ENCODE measurements at places on chromosomes 11 and 22. TPM values are rescaled to one million over a fixed set of nuclear protein-coding genes. Genes with fewer than 3 reads are reported as not detected.

GRCh38 chr11:65524014-65524740, 706 bp upstream of the SCYL1 start:
- H3K4me1 ChIP-seq = peaks cover 54% of the 10 kb centered on the region
- H3K27me3 ChIP-seq = no peaks in the 10 kb centered on the region
- peak overlapping the region; percentile 84 for H3K27ac ChIP-seq
- peaks cover 14% of the 10 kb centered on the region for H3K36me3 ChIP-seq

- no peaks in the 10 kb centered on the region for H3K27me3 ChIP-seq
- no peaks in the 10 kb centered on the region for H3K36me3 ChIP-seq
- H3K4me1 ChIP-seq = peaks cover 6% of the 10 kb centered on the region
- no peak for DNase-seq
- no peak overlapping the region for H3K27ac ChIP-seq
- H3K4me3 ChIP-seq = no peak overlapping the region
These were observed 12.9 kb downstream of the ARHGEF17 start for GRCh38 chr11:73320763-73321603.

GRCh38 chr11:71305041-71305440, 52.7 kb upstream of the SHANK2 start:
- H3K27ac ChIP-seq = no peak overlapping the region
- H3K36me3 ChIP-seq = no peaks in the 10 kb centered on the region
- no peak overlapping the region for H3K4me3 ChIP-seq

GRCh38 chr11:71194710-71195109, 57.7 kb downstream of the SHANK2 start:
- peaks cover 2% of the 10 kb centered on the region for H3K27me3 ChIP-seq
- no peaks in the 10 kb centered on the region for H3K4me1 ChIP-seq
- DNase-seq = no peak
- H3K27ac ChIP-seq = no peak overlapping the region
- H3K36me3 ChIP-seq = no peaks in the 10 kb centered on the region

- no peak for DNase-seq
- no peaks in the 10 kb centered on the region for H3K36me3 ChIP-seq
- H3K27ac ChIP-seq = no peak overlapping the region
- H3K4me1 ChIP-seq = no peaks in the 10 kb centered on the region
- H3K27me3 ChIP-seq = no peaks in the 10 kb centered on the region
These were observed 1491.9 kb downstream of the FAM181B start for GRCh38 chr11:81241672-81242275.

DNA sequence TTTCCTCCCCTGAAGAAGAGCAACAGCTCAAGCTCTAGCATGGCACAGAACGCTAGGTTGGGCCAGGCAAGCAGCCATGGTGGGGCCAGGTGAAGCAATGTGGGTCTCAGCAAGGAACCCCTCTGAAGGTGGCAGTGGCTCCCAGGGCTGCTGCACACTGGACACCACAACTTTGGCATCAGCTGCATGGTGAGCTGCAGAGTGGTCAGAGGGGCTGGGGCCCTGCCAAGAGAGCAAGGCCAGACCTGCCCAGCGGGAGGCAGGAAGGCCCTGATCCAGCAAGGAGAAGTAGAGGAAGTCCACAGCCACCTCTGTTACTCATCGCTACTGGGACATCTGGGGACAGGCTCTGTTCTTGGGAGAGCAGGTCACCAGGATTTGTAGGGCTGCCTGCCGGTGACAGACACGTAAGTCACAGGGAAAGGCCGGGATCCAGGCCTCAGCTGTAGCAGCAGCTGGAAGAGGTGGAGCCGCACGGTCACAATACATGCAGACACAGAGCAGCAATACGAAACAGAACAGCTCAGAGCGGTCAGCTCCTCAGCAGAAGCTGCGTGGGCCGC, 12.4 kb downstream of the CYB561A3 start:
- H3K27me3 ChIP-seq = no peaks in the 10 kb centered on the region
- no peak for DNase-seq
- H3K4me3 ChIP-seq = no peak overlapping the region
- no peaks in the 10 kb centered on the region for H3K4me1 ChIP-seq
- H3K27ac ChIP-seq = no peak overlapping the region

GRCh38 chr11:22460181-22460580, 122.0 kb downstream of the SLC17A6 start:
- no peak overlapping the region for H3K27ac ChIP-seq
- no peaks in the 10 kb centered on the region for H3K36me3 ChIP-seq
- no peak for DNase-seq
- H3K4me3 ChIP-seq = no peak overlapping the region
- peaks cover 4% of the 10 kb centered on the region for H3K27me3 ChIP-seq
- H3K4me1 ChIP-seq = no peaks in the 10 kb centered on the region

DNA sequence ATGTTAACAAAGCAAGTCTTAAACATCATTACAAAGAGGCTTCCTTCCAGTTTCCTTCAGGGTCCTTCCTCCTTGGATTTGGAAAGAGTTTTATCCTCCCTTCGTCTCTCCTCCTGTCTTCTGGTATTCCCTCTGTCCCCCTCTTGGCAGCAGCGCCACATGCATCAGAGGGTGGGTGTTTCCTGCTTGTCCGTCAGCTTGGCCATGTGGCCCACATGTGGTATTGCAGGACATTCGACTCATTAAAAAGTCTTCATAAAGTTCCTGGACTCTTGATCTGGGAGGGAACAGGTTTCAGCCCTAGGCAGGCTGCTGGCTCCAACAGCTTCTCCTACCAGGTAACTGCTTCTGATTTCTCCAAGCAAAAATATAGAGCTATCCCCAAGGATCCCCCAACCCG, 189.8 kb downstream of the CSNK2A3 start:
- no peak overlapping the region for H3K27ac ChIP-seq
- no peak for DNase-seq
- peaks cover 2% of the 10 kb centered on the region for H3K27me3 ChIP-seq
- H3K4me1 ChIP-seq = no peaks in the 10 kb centered on the region
- H3K36me3 ChIP-seq = no peaks in the 10 kb centered on the region

DNA sequence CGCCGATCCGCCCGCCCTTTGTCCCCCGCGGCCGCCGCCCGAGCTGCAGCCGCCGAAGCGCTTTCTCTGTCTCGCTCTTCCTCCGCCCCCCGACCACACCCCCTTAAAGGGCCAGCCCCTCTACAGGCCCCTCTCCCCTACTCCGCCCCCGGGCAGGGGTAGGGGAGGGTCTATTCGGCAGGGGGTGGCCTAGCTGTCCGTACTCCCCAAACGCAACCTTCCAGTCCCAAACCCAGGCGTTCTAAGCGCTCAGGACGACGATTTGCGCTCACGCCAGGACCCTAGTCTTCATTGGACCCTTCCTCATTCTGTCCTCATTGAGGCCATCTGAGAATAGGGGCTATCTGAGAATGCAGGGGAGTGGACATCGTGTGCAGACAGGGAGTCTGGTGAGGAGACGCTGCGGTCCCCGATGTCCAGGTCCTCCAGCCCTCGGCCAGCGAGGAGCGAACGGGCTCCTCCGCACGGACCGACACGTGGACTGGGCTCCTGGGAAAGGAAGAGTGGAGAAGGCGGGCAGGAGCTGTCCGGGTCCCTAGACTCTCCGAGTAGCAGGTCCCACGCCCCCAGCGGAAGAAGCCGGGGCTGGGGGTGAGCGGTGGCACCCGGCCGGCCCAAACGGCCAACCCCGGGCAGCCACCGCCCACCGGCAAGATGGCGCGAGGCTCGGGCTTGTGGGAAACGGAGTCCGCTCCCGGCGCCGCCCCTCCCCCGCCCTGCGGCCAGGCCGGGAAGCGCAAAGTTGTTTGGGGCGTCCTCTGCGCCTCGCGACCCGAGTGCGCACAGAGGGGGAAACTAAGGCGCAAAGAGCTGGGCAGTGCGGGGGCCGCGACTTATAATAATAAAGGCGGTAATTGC, at the start of gene PPP1R14B:
Gene PPP1R14B, minus strand, starts transcription at position 73 of the 858 bp plus-strand sequence. CDS start 270 bp downstream, outside the sequence.
- H3K4me3 ChIP-seq = peak within 1 kb of the TSS; percentile 91
- no peaks in the 10 kb centered on the region for H3K27me3 ChIP-seq
- H3K36me3 ChIP-seq = peaks cover 10% of the 10 kb centered on the region
- peak; percentile 88 for DNase-seq
- H3K27ac ChIP-seq = peak within 1 kb of the TSS; percentile 90

- no peak overlapping the region for H3K27ac ChIP-seq
- H3K36me3 ChIP-seq = no peaks in the 10 kb centered on the region
- H3K4me1 ChIP-seq = no peaks in the 10 kb centered on the region
- DNase-seq = no peak
These were observed 1.6 kb downstream of the OR10A2 start for GRCh38 chr11:6864438-6864837.

DNA sequence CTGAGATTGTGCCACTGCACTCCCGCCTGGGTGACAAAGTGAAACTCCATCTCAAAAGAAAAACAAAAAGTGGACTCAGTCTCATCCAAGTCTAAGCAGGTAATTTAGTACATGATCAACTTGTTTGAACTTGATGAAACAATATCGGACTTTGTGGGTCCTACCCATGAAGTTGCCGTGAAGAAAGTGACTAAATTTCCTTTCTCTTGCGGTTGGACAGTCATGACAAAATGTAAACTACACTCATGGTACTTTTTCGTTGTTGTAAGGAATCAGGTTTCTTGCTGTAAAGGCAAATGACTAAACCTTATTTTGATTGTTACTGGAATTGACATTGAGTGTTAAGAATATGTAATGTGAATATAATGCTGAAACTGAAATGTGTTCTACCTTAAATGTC, 164.5 kb upstream of the PLET1 start:
- H3K36me3 ChIP-seq = no peaks in the 10 kb centered on the region
- no peak overlapping the region for H3K4me3 ChIP-seq
- no peaks in the 10 kb centered on the region for H3K27me3 ChIP-seq
- no peak for DNase-seq

- H3K36me3 ChIP-seq = no peaks in the 10 kb centered on the region
- H3K4me1 ChIP-seq = no peaks in the 10 kb centered on the region
- H3K27ac ChIP-seq = no peak overlapping the region
- H3K4me3 ChIP-seq = no peak overlapping the region
- DNase-seq = no peak
- H3K27me3 ChIP-seq = peaks cover 11% of the 10 kb centered on the region
These were observed 28.4 kb upstream of the RFPL3 start for GRCh38 chr22:32329202-32329645.

DNA sequence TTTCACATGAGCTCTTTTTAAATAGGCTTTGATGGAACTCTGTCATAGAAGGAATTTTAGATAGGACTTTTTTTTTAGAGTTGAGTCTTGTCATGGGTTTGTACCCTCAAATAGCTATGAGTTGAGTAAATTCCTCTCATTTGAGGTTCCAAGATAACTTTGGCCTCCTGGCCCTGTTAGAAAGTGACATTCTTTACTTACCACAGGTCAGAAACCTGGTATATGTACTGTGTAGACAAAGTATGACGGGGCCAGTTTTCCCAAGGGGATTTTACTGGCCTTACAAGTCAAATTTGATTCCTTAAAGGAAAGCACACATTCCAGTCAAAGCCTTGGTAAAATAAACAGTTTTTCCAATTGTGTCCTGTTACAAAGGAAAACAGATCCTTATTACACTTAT, 729.3 kb upstream of the LUZP2 start:
- H3K4me3 ChIP-seq = no peak overlapping the region
- no peak for DNase-seq
- H3K36me3 ChIP-seq = no peaks in the 10 kb centered on the region
- H3K4me1 ChIP-seq = no peaks in the 10 kb centered on the region
- no peaks in the 10 kb centered on the region for H3K27me3 ChIP-seq

- DNase-seq = no peak
- no peak overlapping the region for H3K27ac ChIP-seq
- no peaks in the 10 kb centered on the region for H3K36me3 ChIP-seq
These were observed 35.0 kb downstream of the TREH start for GRCh38 chr11:118644496-118644895.

GRCh38 chr11:126133901-126134300, 71.2 kb upstream of the CDON start:
- no peaks in the 10 kb centered on the region for H3K4me1 ChIP-seq
- H3K27ac ChIP-seq = no peak overlapping the region
- H3K36me3 ChIP-seq = no peaks in the 10 kb centered on the region
- no peak overlapping the region for H3K4me3 ChIP-seq

- H3K27ac ChIP-seq = no peak overlapping the region
- peak overlapping the region; percentile 39 for H3K4me3 ChIP-seq
- peak; percentile 9 for DNase-seq
- no peaks in the 10 kb centered on the region for H3K27me3 ChIP-seq
These were observed 1.3 kb upstream of the SSH3 start for GRCh38 chr11:67301951-67302516.

- no peak for DNase-seq
- H3K36me3 ChIP-seq = no peaks in the 10 kb centered on the region
- H3K4me1 ChIP-seq = peaks cover 17% of the 10 kb centered on the region
- no peaks in the 10 kb centered on the region for H3K27me3 ChIP-seq
- H3K4me3 ChIP-seq = no peak overlapping the region
- H3K27ac ChIP-seq = no peak overlapping the region
These were observed 412.7 kb downstream of the ETS1 start for GRCh38 chr11:128174465-128175291.

DNA sequence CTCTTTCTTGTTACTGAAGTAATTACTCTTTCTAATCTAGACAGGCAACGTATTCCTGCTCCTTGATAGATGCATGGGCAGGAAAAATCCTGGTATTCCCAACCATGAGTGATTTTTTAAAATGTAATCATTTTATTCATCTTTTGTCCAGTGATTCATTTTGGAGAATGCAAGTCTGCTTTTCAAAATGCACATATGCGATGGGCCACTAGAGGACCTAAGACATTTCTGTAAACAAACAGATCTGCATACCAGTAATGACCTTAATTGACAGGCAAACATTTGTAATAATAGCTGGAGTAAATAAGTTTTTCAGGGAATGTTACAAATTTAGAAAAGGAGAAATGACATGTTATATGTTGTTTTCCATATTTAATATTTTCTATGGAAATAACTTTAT, 1167.6 kb downstream of the JRKL start:
- no peaks in the 10 kb centered on the region for H3K36me3 ChIP-seq
- no peaks in the 10 kb centered on the region for H3K4me1 ChIP-seq
- no peak for DNase-seq
- no peak overlapping the region for H3K4me3 ChIP-seq
- no peaks in the 10 kb centered on the region for H3K27me3 ChIP-seq
- no peak overlapping the region for H3K27ac ChIP-seq

GRCh38 chr22:38298312-38299005, 18.8 kb downstream of the CSNK1E start:
- no peak overlapping the region for H3K27ac ChIP-seq
- H3K4me3 ChIP-seq = no peak overlapping the region
- DNase-seq = peak; percentile 60
- H3K4me1 ChIP-seq = no peaks in the 10 kb centered on the region
- peaks cover 37% of the 10 kb centered on the region for H3K36me3 ChIP-seq

DNA sequence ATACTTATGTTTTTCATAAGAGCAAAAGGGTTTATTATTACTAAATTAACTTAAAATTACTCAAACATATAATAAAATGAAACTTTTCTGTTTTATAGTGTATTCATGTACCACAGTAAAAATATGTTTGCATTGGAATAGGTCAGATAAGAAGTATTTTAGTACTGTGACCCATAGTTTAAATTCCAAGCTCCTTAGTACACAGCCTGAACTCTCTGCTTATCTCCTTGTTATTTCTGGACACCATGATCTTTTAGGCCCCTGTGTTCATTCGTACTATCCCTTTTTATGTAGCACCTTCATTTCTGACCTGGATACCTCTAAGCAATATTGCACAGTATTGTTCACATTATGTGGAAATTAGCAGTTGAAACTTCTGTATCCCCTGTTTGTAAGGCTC, 296.7 kb upstream of the SYN3 start:
- no peaks in the 10 kb centered on the region for H3K27me3 ChIP-seq
- H3K4me3 ChIP-seq = no peak overlapping the region
- no peak overlapping the region for H3K27ac ChIP-seq
- DNase-seq = no peak
- no peaks in the 10 kb centered on the region for H3K4me1 ChIP-seq
- no peaks in the 10 kb centered on the region for H3K36me3 ChIP-seq

TMEM191C gene
- total RNA-seq = 0.78 TPM

OR8D4 gene
- total RNA-seq = not detected

RAB38 gene
- 0.76 TPM for total RNA-seq

MIOX gene
- 0.39 TPM for total RNA-seq

PTPRCAP gene
- total RNA-seq = 97.4 TPM

F2 gene
- total RNA-seq = not detected

BIK gene
- 4.1 TPM for total RNA-seq

XBP1 gene
- 128 TPM for total RNA-seq

IGLL1 gene
- total RNA-seq = not detected

SAA4 gene
- not detected for total RNA-seq

NCF4 gene
- 9.3 TPM for total RNA-seq
